ENCODE measurements at places on chromosomes 3 and 15.

GRCh38 chr3:149339931-149340309, 6.5 kb upstream of the TM4SF18 start:
- DNase-seq: peak; percentile 93

DNA sequence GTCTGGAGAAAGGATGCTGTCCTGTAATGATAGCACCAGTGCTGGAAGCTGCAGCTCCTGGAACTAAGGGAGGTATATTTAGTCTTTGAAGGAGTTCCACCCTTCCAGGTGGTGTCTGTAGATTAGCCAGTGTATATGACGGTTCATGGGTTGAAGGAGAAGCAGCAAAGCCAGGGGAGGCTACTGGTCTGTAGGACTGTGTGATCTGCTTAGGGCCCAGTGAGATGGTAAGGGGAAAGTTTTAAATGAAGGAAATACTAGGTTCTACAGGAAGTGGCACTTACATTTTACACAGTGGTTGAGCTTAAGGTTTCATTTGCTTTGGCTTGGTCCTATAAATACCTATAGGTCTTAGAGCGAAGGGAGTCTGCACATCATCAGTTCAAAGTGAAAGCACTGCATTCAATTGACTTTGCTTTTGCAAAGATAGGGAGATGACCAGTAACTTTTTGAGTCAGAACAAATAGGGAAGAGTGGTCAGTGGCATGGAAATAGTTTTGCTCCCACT, 5.6 kb downstream of the SLC25A38 start:
- no peak for DNase-seq

DNA sequence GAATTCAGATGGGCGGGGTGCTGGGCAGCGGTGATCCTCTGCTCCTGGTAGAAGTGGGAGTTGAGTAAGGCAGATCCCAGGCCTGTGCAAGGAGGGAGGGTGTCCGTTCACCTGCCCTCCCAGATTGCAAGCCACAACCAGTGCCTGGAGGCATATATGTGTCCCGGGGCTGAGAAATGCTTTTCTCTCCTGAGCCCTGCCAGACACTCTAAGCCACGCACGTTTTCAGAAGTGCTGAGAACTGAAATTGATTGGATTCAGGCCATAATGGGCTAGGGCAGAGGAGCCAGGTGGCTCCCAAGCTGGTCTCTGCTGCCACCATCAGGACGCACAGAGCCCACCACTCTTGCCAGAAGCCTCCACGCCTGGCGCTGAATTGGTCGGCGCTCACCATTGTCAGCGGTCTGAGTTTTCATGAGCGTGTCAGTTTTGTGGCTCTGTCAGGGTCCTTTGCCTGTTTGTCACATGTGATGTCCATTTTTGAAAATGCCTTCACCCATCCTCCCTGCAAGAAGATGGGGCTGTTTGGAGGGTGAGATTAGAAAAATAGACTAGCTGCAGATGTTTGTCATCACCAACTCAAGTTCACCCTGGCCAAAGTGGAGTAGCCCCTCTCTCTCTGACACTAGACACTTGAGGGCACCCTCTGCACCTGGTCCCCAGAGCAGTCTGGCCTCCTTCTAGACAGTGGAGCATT, 15.4 kb upstream of the BFSP2 start:
- DNase-seq: no peak

- DNase-seq: no peak
Observed at GRCh38 chr3:42692667-42693529, 7.6 kb downstream of the KLHL40 start.

- no peak for DNase-seq
Observed at GRCh38 chr3:197135212-197135611, 105.6 kb upstream of the MELTF start.

GRCh38 chr15:98728082-98728810, 79.9 kb downstream of the IGF1R start:
- no peak for DNase-seq

DNA sequence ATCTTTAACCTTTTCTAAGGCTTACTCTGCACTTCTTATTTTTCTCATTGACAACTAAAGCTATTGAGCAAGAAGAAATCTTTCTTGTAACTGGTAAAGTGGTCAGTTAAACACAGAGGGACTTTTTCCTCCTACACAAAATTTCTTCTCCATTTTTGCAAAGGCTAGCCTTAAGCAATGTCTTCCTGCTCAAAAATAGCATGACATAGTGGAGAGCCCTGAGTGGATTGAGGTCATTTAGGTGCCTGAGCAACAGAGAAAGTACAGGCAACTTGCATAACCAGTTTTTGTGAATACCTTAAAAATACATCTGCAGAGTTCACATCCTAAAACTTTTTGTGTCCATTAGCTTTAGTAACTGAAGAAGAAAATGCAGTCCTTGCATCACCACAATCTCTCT, 144.7 kb upstream of the TTC14 start:
- no peak for DNase-seq

GRCh38 chr3:31948280-31948679, 32.8 kb downstream of the OSBPL10 start:
- DNase-seq: no peak

- no peak for DNase-seq
Observed at GRCh38 chr3:35760146-35760545, 120.8 kb downstream of the ARPP21 start.

- no peak for DNase-seq
Observed at GRCh38 chr3:26682406-26682805, 59.8 kb downstream of the LRRC3B start.

- DNase-seq: no peak
Observed at GRCh38 chr15:65326117-65326526, 21.6 kb downstream of the RNU5B-1 start.

- DNase-seq: no peak
Observed at GRCh38 chr3:159787794-159788205, 200.8 kb upstream of the IL12A start.

GRCh38 chr3:69197922-69198530, 75.6 kb upstream of the LMOD3 start:
- no peak for DNase-seq

- no peak for DNase-seq
Observed at GRCh38 chr15:41811432-41812195, 16.3 kb upstream of the JMJD7 start.

- DNase-seq: no peak
Observed at GRCh38 chr3:128466840-128467541, at the start of gene DNAJB8. Gene DNAJB8, minus strand, starts transcription at chr3:128466890. Its CDS starts 3,645 bp downstream, at chr3:128463245.

DNA sequence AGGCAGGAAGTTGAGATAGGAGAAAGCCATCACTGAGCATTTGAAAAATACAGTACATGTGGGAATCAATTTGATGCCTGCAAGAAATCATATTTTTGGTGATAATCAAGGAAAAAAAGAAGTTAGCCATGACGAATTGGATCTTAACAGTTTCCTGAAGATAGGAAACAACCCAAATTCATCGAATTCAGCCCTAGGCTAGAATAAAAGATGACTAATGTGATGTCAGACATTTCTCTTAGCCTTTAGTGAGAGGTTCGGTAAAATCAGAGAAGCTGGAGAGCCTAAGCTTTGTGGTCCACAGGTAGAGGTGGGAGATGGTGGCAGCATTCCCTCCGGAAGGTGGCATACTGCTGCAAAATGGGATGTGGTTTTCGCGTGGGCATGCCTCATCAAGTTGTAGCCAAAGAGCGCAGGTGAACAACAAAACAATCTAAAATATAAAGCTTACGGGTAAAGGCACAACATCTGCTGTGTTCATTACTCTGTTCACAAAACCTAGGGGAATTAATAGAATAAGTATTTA, 144.1 kb upstream of the ALCAM start:
- DNase-seq: no peak

- peak; percentile 71 for DNase-seq
Observed at GRCh38 chr3:43996379-43997301, 245.0 kb upstream of the TOPAZ1 start.

GRCh38 chr15:68830141-68830785, 9.6 kb upstream of the ANP32A start:
- DNase-seq: no peak

GRCh38 chr3:171881251-171881650, 38.1 kb downstream of the TMEM212 start:
- DNase-seq: no peak

DNA sequence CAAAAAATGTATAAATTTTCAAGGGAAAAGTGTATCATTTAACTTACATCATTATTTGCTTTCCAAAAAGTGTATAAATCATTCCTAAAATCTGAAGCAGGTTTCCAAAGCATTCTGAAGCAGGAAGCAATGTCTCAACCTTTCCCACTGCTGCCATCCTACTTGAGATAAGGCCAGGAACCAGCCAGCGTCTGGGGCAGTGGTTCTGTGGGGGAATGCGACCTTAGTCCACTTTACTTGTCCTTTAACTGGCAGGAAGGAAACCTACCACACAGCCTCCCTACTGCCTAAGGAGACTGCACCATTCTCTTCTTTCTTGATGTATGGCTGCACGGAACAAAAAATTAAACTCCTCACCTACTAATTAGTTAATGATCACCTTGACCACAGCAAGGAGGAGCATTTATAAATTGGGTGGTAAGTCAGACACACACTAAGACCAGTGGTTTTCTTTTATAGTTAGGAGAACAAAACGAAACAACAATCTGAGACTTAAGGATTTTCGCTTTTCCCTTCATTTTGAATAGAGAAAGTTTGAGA, 3.7 kb downstream of the SORD start:
- DNase-seq: no peak

GRCh38 chr3:139074565-139075115, 29.9 kb upstream of the PRR23C start:
- no peak for DNase-seq

DNA sequence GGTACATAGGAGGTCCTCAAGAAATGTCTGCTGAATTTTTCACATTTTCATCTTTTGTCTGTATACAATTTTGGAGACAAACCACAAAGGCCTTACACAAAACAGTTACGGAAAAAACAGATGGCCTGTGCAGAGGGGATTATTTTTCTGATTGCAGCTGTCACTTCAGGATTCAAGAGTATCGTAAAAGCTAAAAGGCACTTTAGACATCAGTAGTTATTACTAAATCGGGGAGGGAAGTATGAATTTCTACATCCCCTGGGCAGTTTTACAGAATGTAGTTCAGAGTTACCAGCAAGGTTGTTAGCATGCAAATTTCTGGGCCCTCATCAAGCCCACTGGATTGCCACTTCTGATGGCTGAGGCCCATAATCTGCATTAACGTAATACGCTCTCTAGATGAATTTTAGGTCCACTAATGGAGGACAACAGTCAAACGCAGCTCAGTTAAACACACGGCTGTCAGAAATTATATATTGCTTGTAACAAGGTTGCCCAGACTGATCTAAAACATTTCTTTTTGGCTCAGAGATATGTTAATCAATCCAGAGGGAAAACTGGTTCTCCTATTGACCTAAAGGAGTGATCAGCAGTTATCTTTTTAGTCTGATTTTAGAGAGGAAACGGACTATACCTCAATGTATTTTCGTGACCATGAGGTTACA, 1.1 kb downstream of the RIOX2 start:
- no peak for DNase-seq

GRCh38 chr3:33664195-33664594, 53.9 kb downstream of the CLASP2 start:
- no peak for DNase-seq

- DNase-seq: no peak
Observed at GRCh38 chr3:70138606-70139005, 139.1 kb downstream of the SAMMSON start.

DNA sequence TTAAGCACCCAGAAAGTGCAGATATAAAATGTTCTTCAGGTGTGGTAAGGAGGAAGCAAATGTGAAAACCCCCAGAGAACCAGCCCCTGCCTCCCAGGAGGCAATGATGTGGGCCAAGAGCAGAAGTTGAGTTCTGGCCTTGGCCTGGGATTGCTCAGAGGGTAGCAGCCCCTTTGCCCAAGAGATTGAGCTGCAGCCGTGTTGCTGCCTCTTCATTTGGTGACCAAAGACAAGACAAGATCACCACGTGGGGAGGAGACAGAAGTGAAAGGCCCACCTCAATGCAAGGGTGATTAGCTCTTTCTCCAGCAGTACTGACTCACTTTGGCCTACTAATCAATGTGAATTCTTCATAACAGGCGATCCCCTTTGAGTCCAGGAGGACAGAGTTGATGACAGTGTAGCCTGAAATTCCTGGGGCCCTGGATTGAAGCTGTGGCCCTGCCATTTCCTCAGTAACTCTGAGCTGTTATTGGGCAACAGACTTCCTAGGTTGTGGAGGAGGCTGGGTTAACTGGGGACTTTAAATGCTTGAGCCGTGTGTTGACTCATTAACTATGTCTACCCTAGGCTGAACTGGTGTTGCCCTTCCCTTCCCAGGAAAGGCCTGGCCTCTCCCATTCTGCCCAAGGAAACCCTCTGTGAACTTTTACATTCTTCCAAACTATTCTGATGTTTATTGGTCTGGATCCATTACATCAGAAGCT, 86.5 kb downstream of the ST6GAL1 start:
- no peak for DNase-seq

GRCh38 chr15:57251941-57252340, 124.4 kb upstream of the CGNL1 start:
- DNase-seq: no peak

DNA sequence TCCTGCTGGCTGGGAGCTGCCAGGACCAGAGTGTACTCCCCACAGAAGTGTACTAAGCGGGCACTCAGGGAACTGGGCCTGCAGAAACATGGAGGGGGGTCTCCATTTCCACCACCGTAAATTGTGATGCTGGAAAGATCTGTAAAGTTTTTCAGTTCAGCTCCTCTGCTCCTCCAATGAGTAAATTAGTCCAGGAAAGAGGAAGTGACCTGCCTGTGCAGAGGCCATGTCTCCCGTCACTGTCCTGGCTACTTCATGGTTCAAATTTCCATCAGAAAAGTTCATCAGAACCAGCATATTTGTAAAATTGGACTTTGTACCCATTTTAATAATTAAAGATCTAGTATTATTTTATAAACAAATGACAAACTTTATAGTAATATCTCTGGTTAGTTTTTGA, 226.7 kb upstream of the THBS1 start:
- no peak for DNase-seq

DNA sequence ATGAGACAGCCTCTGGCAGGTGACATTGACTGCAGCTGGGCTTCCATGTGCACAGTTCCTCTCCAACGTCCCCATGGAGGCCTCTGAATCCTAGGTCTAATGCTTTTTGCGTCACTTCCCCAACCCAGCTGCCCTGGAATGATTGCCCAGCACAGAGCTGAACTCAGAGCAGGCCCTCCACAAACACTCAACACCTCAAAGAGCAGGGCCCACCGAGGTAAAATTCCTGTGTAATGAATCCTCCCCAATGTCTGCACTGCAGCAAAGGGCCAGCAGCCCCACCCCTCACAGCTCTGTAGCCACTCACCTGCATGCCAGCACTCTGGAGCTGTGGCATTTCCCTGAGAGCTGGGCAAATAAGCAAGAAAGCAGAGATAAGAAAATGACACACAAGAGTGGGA, 42.6 kb upstream of the DUSP7 start:
- DNase-seq: no peak

- DNase-seq: no peak
Observed at GRCh38 chr15:98292442-98293240, 332.1 kb downstream of the ARRDC4 start.

DNA sequence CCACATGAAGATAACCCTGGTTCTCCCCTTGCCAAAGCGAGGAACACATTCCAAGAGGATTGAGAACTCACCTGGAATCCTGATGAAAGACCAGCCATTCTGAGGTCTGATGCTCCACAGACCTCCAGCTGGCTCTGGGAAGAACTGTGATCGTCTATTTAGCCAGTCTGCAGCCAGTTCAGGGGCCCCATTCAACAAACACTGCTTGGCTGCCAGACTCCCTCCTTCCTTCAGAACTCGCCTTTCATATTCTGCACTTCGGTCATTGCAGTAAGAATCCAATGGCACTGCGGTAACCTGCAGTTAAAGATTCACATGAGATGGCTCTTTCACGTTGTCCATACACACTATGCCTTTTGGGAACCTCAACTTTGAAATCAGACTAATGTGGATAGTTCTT, 67.6 kb downstream of the CHAC1 start:
- no peak for DNase-seq

Data from RWPE2 (cell line).